EH (cell line): ENCODE measurements at places on chromosomes 2 and 18.

DNA sequence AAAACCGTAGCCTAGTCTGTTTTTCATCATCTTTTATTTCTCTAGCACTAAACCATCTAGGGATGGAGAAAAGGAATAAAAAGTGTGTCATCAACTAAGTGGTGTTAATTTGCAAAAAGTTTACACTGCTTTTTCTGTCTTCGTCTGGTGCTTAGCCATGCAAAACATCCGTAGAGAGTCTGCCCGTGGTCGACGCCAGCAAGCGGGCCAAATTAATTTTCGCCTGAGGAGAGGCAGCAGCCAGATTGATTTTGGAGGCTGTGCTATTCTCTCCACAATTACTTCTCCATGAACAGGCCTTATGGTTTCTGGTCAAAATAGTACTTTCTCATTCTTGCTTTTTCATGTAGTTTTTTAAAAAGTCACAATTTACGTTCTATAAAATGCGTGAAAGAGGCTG is 46.3 kb downstream of the TNFRSF11A start:
- no peak for DNase-seq

DNA sequence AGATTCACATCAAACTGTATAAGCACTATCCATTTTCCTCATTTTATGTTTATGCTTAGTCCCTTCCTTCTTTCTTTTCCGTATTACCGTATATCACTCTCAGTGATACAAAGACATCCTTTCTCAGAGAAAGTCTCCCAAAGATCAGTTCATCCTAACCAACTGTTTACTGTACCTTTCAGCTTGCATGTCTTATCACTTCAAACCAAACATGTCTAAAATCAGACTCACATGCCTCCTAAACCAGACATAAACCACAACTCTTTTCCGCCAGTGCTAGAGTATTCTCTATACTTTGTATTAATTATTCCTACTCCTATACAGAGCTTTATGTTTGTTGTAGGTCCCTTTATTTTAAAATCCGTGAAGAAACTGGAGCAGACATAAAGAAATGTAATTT is 41.5 kb downstream of the KCMF1 start:
- DNase-seq = no peak

- DNase-seq = peak; percentile 91
Measured at GRCh38 chr2:150125708-150126107, 361.8 kb downstream of the RND3 start.

GRCh38 chr2:78132391-78133370 is 610.5 kb upstream of the LRRTM4 start:
- DNase-seq = no peak

- DNase-seq = peak; percentile 30
Measured at GRCh38 chr2:9097239-9097638, 93.8 kb upstream of the MBOAT2 start.

DNA sequence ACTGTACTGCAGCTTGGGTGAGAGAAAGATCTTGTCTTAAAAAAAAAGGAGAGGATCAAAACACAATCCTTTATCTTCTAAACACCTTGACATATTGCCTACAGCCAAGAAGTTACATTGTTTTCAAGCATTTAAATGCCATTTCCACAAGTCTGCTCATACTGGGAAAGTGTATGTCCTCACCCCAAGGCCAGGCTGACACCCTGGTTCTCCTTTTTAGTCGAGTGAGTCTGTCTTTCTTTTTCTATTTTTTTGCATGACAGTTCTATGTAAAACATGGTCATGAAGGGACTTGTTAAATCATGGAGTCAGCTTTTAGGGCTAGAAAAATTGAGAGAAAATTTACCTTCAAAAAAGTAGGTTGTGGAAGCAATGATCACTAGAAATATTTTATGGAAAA is 233.3 kb downstream of the FAM210A start:
- no peak for DNase-seq

DNA sequence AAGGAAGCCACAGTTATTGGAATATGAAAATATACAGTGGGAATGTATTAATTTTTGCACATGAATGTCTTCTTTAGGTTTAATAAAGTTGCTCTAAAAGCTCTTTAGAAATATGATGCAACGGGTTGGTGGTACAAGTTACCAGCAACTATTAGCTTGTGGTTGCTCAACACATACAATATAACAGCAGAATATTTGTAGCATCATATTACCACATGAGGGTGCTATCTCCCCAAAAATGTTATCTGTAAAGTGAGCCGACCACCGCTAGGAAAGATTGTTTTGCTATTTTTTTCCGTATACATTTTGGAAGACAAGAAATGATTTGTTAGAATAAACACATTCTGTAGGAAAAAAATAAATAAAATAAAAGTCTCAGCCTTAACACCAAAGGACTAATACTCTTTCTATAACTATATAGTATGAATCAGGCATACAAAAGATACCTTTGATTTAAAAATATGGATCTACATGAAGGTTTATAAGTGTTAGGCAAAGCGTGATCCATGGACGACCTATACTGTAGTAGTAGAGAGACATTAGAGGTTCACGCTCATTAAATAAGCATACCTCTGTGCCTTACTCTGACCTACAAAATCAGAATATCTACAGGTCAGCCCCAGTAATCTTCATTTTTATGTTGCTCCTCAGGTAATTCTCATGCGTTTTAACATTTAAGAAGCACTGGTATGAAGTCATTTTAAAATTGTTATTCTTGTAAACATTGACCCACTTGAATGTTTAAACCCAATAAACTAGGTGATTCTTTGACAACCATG is 1110.6 kb upstream of the ACVR2A start:
- DNase-seq = peak; percentile 42

GRCh38 chr2:169892951-169893350 is 65.7 kb downstream of the UBR3 start:
- DNase-seq = no peak

DNA sequence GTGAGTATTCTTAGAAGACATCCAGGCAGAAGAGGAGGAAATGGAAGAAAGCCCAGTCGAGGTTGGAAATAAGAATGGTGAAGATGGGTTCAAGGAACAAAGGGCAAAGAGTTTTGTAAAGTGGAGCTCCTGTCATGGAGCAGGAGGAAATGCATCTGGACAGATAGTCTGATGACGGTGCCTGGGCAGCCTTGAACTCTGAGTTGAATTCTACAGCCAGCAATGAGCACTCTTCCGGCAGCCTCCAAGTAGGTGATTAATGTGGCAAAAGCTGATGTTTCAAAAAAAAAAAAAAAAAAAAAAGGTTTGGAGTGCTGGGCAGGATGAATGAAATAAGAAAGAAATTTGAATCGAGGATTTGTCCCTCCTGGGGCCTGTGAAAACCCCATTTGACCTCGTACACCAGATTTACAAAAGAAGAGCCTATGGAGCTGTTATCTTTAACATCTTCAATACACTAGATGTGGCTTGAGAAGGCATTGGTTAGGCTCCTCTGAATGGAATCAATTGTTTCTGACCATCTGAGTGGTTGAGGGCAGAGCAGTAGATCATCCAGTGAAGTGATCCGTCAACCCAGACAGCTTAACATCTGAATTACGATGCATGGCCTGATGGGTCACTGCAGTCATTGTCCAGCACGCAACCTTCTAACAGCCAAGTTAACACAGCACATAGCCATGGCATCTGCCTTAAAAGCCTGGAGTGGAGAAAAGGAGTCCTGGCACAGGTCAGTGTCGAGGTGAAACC is 449.7 kb downstream of the TXNL1 start:
- DNase-seq = no peak

GRCh38 chr2:144215701-144216675 is 303.9 kb downstream of the ZEB2 start:
- peak; percentile 2 for DNase-seq

- peak; percentile 66 for DNase-seq
Measured at GRCh38 chr18:3814816-3815215, 364.8 kb downstream of the TGIF1 start.

- peak; percentile 7 for DNase-seq
Measured at GRCh38 chr2:108320326-108320922, 31.7 kb downstream of the SULT1C2 start.

GRCh38 chr2:232369126-232369951 is 9.2 kb upstream of the ALPP start:
- DNase-seq = no peak

- peak; percentile 4 for DNase-seq
Measured at GRCh38 chr2:214934006-214934405, 124.5 kb upstream of the BARD1 start.

- no peak for DNase-seq
Measured at GRCh38 chr2:7265286-7265685, 348.1 kb downstream of the RNF144A start.

DNA sequence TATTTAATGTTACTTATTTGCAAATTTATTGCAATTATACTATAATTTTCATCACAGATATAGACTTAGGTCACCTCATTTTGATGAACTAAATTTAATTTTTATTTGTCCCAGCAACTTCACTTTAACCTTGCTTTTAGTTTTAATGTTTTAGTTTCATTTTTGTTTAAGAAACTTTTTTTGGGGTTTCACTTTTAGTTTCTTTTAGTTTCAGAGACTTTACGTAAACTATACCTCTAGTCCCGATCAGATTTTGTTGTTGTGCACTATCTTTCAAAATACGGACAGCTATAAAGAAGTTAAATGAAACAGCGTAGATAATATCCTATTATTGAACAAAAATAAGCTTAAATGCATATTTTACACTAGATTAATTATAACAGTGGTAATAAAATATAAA is 460.5 kb downstream of the ERBB4 start:
- DNase-seq = no peak

GRCh38 chr2:11071211-11071610 is 84.1 kb upstream of the SLC66A3 start:
- peak; percentile 20 for DNase-seq

DNA sequence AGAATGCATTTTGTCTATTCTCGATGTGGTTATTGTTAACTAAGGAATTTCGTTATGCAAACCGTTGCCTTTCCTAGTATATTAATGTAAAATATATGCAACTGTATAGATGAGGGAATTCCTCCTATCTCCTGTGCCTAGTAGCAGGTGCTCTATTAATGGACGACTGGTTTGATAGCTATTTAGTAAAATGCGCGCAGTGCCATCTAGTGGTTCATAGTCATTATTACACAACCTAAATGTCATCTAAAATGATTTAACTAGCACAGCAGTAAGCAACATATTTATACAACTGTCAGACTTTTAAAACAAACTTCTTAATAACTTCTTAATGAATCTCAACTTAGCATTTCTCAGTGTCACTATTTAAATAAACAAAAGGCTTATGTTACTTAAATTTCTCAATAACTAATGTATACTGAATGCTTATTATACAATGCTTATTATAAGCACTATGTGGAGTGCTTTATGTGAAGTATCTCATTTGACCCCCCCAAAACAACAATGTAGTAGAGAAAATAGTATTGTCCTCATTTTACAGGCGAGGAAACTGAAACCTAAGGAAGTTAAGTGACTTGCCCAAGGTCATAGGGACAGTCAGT is 77.9 kb downstream of the DTNA start:
- peak; percentile 66 for DNase-seq

DNA sequence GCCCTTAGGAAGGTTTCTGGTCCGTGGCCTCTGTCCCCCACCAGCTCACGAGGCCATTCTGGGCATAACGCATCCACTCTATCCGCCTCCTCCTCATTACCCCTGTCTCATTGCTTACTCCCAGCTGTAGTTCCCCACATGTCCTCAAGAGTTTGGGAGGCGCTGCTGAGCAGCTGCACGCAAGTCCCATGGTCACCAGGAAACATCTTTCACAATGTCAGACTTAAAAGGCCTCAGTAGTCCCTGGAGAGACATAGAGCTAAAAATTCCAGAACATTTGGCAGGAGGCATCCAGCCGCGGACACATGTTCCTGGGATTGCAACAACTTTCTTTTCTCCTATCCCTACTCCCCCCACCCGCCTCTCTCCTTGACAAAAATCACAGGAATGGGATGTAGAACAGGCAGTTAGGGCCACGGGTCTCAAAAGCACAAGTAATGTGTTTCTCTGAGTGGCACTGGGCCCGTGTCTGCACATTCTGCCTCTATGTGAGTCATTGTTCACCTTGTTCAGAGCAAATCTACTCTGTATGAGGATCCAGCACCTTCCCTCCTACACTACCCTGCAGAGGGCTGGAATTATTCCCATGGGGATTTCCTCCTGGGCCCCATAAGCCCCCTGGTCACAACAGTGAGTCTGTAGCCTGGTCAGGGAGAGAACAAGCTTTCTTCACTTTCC is 8.1 kb downstream of the LBH start:
- DNase-seq = peak; percentile 66

DNA sequence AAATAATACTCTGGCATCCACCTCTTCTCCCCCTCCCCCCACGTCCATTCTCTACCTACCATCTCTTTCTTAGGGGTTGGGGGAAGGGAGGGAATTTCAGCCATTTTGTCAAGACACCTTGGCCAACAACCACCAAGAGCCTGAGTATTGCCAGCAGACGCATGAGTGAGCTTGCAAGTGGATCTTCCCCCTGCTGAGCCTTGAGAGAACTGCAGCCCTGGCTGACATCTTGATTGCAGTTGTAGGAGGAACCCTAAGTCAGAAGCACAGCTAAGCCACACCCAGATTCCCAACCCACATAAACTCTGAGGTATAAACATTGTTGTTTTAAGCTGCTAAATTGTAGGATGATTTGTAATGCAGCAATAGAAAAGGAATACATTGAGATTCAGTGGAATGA is 165.6 kb downstream of the TMEFF2 start:
- peak; percentile 24 for DNase-seq

DNA sequence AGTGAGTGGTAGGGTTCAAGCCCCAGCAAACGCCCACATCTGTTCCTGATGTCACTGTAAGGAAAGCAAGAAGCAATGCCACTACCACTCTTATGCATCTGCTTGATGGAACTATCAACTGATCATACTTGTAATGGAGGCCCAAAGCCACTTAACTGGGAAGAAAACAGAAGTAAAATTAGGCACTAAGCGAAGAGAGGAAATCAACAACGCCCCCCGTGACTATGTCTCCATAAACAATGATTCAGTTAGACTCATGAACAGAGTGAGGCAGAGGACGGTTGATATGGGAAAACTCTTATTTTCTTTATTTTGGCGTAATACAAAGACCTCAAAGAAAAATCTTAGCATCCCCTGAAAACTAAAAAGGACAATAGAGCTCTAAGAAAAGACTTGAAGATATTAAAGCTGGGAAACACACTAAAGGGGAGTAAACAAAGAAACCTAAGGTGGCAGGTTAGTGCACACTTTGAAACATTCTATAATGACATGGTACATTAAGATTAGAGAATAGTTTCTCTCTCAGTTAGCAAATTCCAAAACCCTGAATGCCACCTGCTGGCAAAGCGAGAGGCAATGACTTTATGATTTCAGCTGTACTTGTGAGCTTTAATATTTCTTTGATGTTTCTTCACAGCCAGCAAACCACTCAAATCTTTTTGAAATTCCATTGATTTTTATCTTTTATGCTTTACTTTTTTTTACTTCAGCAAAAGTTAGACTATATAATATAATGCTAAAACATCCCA is 86.5 kb downstream of the LRP2 start:
- DNase-seq = no peak

GRCh38 chr2:236873636-236874035 is 212.1 kb upstream of the COPS8 start:
- peak; percentile 25 for DNase-seq

DNA sequence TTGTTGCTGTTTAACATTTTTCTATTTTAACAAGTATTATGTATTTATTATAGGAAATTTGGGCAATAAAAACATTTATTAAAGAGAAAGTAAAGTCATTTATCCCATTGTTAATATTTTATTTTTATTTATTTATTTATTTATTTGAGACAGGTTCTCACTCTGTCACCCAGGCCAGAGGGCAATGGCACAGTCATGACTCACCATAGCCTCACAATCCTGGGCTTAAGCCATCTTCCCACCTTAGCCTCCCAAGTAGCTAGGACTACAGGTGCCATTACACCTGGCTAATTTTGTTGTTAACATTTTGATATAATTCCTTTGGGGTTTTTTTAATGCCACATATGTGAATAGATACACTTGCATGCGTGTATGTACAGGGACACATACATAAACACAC is 165.9 kb upstream of the STON1 start:
- no peak for DNase-seq

- DNase-seq = peak; percentile 23
Measured at GRCh38 chr2:49255409-49255971, 101.2 kb upstream of the FSHR start.
